Thoracic aorta (tissue), 2 donors: ENCODE measurements at places on chromosomes 7 and 10. TPM values are rescaled to one million over a fixed set of nuclear protein-coding genes. Genes with fewer than 3 reads are reported as not detected.

The VWA2 gene
- not detected for total RNA-seq

The TMEM229A gene
- total RNA-seq: not detected

The ZNF777 gene
- total RNA-seq: 8.2 TPM

The FAM25A gene
- not detected for total RNA-seq

The HYAL4 gene
- total RNA-seq: not detected

The NDUFA5 gene
- 23.8 TPM for total RNA-seq

The GIMAP8 gene
- total RNA-seq: 5.8 TPM

The PTN gene
- total RNA-seq: 4.7 TPM

The NAT16 gene
- not detected for total RNA-seq

- no peak for DNase-seq
Measured at GRCh38 chr7:130667593-130668257, 823 bp downstream of the COPG2 start.

- DNase-seq: no peak
Measured at GRCh38 chr7:118938845-118939244, 714.3 kb downstream of the ANKRD7 start.

DNA sequence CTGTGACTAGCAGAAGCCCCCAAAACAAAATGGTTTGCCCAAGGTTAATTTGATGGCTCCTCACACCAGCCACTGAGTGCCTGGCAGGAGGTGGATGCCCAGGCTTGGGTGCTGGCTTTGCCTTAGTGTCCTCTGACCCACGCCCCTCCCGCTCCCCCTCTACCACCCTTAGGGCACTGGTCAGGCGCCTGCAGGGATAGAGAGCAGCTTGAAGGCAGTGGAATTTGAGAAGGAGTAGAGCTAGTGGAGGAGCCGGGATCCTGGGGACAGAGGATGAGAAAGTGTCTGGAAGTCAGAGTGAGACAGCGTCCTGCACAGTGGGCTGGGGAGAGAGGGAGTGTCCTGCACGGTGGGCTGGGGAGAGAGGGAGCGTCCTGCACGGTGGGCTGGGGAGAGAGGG is 139.4 kb downstream of the DNAJB6 start:
- no peak for DNase-seq

DNA sequence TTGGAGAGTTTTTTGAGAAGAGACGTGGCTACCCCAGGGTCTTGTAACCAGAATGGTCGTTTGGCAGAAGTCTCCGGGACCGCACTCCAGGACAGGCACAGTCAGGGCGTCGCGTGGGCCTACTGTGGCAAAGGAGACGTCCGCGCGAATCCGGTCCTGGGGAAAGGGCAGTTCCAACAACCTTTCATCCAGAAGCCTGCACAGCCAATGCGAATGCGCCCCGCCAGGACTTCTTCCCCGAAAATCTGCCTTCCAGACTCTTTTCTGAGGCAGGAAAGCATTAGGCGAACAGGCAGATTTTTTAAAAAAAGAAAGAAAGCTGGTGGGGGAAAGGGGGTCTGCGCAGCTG is 2.0 kb downstream of the HPSE2 start:
- DNase-seq: no peak

DNA sequence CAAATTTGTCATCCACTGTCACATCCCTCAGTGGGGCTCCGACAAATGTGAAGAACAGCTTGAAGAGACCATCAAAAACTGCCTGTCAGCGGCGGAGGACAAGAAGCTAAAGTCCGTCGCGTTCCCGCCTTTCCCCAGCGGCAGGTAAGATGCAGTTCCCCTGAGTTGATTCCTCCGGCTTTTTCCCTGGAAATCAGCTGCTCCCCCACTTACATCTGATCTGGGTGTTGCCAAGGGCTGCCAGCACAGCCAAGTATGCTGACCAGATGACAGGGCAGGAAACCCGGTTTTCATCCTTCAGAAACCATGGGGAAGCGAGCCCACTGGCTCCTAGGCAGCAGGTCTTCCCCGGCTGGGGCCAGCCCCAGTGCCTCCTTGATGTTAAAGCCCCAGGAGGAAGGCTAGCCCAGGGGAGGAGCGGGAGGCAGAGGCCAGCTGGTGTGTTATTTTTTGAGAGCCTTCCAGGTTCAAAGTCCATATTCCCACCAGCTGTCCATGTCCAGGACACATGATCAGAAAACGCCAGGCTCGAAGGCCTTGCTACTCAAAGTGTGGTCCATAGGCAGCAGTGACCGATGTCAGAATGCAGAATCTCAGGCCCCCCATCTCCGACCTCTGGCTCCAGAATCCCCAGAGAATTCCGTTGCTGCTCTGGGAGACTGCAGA is 23.4 kb downstream of the AIFM2 start:
- DNase-seq: no peak

GRCh38 chr10:97016728-97017473 is 168.9 kb downstream of the SLIT1 start:
- DNase-seq: no peak

DNA sequence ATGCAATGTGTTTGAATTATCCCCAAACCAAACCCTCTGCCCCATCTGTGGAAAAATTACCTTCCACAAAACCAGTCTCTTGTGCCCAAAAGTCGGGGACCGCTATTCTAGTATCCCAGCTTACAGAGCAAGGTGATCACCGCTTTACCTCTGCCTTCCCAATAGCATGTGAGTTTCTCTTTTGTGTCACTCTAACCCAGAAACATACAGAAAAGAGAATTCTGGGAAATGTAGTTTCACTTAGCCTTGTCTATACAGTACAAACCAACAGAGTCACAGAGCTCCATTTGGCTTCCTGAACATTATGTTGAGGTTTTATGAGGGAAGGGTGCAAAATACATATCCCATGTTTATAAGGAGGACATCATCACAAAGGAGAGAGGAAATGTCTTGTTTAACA is 260.3 kb upstream of the MINDY3 start:
- no peak for DNase-seq

GRCh38 chr10:68362590-68362989 is 29.9 kb upstream of the PBLD start:
- no peak for DNase-seq

- DNase-seq: no peak
Measured at GRCh38 chr10:14225379-14225778, 105.3 kb downstream of the FRMD4A start.

- DNase-seq: no peak
Measured at GRCh38 chr7:67847092-67847787, 850.6 kb downstream of the TYW1 start.

- no peak for DNase-seq
Measured at GRCh38 chr10:129937351-129937751, 26.7 kb downstream of the EBF3 start.

DNA sequence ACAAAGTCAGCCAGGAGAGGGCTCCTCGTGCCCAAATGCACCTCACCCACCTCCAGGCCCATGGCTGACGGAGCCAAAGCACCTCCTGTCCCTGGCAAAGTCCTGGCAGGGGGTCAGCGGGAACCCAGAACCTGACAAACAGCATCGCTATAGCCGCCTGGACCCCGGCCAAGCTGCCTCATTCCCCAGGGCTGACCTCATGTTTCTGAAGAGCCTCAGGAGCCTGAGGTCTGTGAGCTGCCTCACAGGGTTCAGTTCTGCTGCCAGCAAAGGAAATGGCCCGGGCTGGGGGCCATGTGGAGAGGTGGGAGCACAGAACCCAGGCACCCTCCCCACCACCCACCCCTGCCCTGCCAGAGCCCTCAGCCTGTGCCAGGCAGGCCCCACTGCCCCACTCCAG is 4.2 kb upstream of the NANOS1 start:
- DNase-seq: peak; percentile 80

GRCh38 chr10:48898426-48898825 is 41.2 kb downstream of the LRRC18 start:
- DNase-seq: no peak

GRCh38 chr7:111172564-111173257 is 81.8 kb downstream of the LRRN3 start:
- DNase-seq: no peak

GRCh38 chr7:2640482-2640830 is 8.7 kb downstream of the TTYH3 start:
- no peak for DNase-seq

- DNase-seq: no peak
Measured at GRCh38 chr10:77580482-77580881, 57.1 kb downstream of the KCNMA1 start.

GRCh38 chr7:1814089-1814811 is 144.2 kb downstream of the ELFN1 start:
- no peak for DNase-seq

DNA sequence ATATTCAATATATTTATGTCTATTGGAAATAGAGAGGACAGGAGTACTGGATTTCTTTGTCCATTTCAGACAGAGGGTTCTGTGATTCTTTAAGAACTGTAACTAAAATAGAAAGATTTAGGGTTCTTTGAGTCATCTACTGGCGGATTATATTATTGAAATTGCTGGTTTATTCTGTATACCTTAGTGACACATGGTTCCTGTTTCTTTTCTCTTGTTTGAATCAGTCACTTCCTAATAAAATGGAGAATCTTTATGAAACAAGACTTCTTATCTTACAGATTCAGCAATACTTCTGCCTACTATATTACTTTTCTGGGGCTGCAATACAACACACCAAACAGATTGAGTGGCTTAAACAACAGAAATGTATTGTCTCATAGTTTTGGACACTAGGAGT is 20.8 kb upstream of the ZNF800 start:
- DNase-seq: no peak

- no peak for DNase-seq
Measured at GRCh38 chr7:130894146-130894908, 160.3 kb upstream of the KLF14 start.

GRCh38 chr7:748446-748845 is 21.4 kb upstream of the PRKAR1B start:
- no peak for DNase-seq

- no peak for DNase-seq
Measured at GRCh38 chr10:124703778-124704427, 40.3 kb downstream of the FAM53B start.

GRCh38 chr7:111014079-111014478 is 76.8 kb upstream of the LRRN3 start:
- no peak for DNase-seq
